Stimulated activated CD8-positive, alpha-beta memory T cell treated with anti-CD3 and anti-CD28 coated beads, Interleukin-4, amount 100 ng/mL, for 1 hour (primary cell): ENCODE measurements at places on chromosomes 7 and 10.

DNA sequence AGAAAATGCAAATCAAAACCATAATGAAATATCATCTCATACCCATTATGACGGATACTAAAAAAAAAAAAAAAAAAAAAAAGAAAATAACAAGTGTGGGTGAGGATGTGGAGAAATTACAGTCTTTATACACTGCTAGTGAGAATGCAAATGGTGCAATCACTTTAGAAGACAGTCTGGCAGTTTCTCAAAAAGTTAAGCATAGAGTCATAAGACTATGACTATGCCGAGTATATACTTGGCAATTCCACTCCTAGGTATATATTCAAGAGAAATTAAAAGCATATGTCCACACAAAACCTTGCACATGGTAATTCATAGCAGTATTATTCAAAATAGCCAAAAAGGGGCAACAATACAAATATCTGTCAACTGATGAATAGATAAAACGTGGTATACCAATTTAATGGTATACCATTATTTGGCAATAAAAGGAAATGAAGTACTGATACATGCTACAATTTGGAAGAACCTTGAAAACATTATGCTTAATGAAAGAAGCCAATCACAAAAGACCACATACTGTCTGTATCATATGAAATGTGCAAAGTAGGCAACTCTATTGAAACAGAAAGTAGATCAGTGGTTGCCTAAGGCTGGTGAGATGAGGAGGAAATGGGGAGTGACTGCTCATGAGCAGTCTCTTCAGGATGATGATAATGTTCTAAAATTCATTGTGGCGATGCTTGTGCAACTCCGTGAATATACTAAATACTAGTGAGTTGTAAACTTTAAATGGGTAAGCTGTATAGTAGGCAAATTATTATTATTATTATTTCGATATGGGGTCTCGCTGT is 90.1 kb upstream of the NANOS1 start:
- no peak for DNase-seq

GRCh38 chr7:139034336-139034735 is 1.5 kb downstream of the ZC3HAV1L start:
- DNase-seq: no peak

DNA sequence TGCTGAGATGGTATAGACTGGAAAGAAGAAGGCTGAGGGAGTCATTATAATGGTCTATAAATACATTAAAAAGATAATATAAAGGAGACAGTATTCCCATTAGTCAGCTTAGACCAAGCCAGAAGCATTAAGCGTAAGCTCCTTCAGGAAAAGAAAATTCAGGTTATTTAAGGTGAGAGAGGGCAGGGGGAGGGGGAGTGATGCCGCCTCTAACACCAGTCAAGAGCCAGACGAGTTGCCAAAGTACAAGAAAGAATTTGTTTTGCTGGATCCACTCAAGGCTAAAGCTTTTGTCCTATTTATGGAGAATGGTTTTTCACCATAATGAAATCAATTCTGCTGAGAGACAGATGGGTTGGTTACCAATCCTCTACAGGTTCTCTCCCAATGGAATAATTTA is 99.3 kb downstream of the CFAP58 start:
- DNase-seq: no peak

DNA sequence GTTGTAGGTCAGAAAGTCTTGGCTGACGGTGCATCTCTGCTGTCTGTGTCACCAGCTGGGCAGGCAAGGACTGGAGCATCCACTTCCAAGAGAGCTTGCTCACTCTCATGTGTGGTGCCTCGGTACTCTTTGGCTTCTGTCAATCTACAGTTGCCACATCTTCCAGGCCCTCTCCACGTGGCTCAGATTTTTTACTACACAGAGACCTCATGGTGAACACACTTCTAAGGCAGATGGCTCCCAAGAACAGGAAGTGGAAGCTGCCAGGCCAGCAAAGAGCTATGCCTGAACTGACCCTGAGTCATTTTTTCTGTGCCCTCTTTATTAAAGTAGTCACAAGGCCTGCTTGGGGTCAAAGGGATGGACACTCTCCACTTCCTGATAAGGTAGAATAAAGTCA is 351.5 kb upstream of the AUTS2 start:
- DNase-seq: no peak

DNA sequence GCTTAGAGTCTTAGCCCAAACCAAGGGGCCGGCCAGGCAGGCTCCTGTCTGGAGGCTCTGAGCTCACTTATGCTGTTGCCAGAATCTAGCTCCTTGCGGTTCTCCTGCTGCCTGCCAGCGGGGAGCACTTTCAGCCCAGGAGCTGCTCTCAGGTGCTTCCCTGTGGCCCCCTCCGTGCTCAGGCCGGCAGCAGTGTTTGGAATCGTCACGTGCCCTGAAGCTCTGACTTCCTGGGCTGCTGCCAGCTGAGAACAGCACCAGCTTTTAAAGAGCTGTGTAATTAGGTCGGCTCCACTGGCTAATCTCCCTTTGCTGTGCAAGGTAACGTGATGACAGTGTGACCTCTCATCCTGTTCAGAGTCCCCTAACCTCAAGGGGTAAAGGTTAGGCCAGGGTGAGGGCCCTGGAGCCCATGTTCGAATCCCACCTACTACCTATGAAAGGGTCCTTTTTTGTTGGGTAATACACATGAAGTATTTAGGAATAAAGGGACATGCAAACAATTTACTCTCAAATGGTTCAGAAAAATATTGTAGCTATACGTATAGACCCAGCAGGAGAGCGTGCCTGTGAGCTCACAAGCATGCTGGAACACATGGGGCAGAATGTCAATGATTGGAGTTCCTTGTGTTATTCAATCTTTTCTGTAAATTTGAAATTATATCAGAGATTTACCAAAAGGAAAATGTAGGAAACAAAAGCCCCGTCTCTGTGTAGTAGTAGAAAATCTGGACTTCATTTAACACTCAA is 16.6 kb downstream of the ZNF862 start:
- DNase-seq: no peak

DNA sequence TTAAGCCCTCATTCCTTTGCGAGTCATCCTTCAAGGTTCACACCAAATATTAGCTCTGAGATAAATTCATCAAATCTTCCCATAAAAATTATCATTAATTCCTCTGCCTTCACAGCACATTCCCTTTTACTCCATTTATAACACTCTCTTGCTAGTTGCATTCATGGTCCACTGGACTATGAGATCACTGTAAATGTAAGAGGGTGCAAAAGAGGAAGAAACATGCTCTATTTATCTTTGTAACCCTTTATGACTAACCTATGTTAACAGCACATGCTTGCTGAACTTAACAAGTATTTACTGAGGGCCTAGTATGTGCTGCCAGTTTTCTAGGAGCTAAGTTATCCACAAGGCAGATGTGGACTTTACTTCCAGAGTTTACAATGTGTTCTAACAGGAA is 86.7 kb upstream of the TMEM168 start:
- DNase-seq: no peak

- DNase-seq: no peak
These were observed 35.5 kb upstream of the BICC1 start for GRCh38 chr10:58477122-58477521.
